ENCODE measurements at places on chromosomes 2 and 18. TPM values are rescaled to one million over a fixed set of nuclear protein-coding genes. Genes with fewer than 3 reads are reported as not detected.

Gene PLCL1
- 0.87 TPM for total RNA-seq

Gene GALR1
- not detected for total RNA-seq

Gene CRYGC
- not detected for total RNA-seq

Gene C1QL2
- total RNA-seq = not detected

- no peak for ATAC-seq
Measured at GRCh38 chr2:57075226-57075625, 891.4 kb downstream of the CCDC85A start.

DNA sequence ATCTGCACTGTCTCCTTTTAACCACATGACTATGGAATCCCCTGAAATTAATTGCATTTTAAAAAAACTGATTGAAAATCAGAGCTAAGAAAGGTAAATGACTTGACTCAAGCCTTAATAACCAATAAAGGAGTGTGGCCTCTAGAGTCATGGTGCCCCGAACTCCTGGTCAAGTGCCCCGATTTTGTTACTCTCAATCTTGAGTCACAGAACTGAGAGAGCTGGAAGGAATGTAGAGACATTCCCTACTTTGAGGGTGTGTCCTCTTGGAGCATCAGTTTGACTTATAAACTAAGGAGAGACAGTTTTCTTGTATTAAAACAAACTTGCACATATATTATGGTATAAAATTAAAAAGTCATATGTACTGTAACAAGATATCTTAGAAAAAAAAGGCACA, 2.4 kb downstream of the WDR43 start:
- ATAC-seq = no peak
